Caco-2 (cell line): ENCODE measurements at places on chromosomes 6 and 20.

GRCh38 chr20:37192137-37192854 is 12.9 kb upstream of the MROH8 start:
- DNase-seq: peak; percentile 87

DNA sequence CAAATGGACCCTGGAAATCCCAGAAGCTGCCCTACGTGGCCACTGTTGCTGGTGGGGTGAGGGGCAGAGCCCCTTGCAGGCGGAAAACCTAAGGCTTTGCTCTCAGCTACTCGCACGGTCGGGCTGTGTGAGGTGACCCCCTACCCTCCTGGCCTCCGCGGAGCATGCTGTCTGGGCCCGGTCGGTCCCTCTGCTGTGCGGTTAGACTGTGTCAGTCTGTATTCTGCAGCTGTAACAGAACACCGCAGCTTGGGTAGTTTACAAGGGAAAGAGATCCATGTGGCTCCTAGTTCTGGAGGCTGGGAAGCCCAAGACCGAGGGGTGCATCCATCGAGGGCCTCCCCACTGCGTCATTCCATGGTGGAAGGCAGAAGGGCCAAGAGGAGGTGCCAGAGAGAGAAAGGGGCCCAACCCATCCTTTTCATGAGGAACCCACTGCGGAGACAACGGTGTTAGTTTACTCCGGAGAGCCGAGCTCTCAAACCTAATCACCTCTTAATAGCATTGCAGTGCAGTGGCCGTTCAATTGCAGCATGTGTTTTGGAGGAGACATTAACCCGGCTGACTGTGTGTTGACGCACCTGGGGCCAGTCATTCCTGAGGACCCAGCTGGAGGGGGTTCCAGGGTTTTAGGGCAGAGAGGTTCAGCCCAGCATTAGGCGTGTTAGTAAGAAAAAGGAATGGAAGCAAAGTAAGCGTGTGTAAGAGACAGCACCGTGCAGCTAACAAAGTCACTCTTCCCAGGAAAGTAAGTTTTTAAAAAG is 18.3 kb downstream of the COL9A3 start:
- DNase-seq: peak; percentile 40

DNA sequence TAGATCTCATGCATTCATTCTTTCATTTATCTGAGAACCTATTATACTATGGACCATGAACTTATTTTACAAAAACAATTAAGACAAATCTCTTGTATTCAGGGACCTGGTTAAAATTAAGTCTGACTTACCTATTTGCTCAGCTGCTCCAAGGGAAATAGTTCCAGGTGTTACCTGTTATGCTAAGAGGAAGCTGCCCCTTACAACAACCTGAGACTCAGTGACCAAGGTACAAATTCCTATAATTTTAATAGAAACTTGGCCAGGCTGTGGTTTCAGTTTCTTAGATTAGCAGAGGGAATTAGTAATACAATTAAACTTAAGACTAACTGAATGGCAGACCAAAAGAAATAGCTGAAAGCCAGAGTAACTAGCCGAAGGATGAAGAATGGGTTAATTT is 48.2 kb upstream of the GMPR start:
- no peak for DNase-seq

GRCh38 chr6:28838289-28838633 is 85.5 kb downstream of the TRIM27 start:
- peak; percentile 46 for DNase-seq

DNA sequence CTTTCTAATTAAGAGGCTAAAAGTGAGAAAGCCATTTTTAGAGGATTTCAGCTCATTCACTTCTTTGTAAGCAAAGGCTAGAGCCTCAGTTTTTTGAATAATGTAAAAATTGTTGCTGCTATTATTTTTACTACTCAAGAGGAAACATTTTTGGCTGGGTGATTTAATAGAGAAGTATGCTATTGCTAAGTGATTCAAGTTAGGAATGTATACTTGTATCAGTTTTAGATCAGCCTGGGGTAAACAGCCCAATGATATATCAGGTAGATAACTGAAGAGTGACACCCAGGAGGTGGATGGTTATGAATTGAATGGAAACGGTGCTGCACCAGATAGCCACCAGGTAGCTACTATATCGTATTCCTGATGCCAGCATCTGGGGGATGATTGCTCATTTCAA is 9.2 kb downstream of the QKI start:
- DNase-seq: no peak

DNA sequence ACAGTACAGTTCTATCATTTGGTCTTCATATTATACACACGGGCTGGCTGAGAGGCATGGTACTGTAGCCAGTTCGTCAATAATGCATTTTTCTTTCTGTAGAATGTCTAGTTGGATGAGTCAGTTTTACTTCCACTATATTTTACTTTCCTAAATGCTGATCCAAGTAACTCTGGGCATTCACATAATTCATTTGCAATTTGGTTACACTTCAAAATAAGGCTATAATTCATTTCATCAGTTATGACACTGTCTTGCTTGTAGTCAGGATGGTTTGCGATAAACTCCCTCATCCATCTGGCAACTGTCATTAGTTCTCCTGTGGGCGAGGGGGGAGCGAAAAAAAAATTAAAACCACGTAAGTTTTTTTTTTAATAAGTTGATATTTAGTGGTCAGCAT is 46.3 kb downstream of the GCLC start:
- no peak for DNase-seq

DNA sequence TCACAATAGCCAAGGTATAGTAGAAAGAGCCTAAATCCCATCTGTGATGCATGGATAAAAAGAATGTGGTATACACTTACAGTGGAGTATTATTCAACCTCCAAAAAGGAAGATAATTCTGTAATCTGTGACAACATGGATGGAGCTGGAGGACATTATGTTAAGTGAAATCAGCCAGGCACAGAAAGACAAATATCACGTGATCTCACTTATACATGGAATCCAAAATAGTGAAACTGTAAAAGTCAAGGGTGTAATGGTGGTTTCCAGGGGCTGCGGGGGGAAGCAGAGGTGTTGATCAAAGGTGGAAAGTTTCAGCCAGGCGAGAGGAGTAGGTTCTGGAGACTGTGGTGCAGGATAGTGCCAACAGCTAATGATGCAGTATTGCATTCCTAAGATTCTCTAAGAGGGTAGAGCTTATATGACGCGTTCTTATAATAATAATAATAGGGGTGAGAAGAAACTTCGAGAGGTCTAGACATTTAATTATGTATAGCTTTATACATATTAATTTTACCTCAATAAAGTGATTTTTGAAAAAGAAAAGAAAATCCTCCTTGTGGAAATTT is 246.1 kb downstream of the FOXA2 start:
- no peak for DNase-seq

- DNase-seq: no peak
These were observed 21.3 kb upstream of the CD93 start for GRCh38 chr20:23107466-23107865.

- no peak for DNase-seq
These were observed 1.9 kb upstream of the POU3F2 start for GRCh38 chr6:98832284-98833056.

- no peak for DNase-seq
These were observed 10.9 kb downstream of the CCM2L start for GRCh38 chr20:32021091-32021490.

DNA sequence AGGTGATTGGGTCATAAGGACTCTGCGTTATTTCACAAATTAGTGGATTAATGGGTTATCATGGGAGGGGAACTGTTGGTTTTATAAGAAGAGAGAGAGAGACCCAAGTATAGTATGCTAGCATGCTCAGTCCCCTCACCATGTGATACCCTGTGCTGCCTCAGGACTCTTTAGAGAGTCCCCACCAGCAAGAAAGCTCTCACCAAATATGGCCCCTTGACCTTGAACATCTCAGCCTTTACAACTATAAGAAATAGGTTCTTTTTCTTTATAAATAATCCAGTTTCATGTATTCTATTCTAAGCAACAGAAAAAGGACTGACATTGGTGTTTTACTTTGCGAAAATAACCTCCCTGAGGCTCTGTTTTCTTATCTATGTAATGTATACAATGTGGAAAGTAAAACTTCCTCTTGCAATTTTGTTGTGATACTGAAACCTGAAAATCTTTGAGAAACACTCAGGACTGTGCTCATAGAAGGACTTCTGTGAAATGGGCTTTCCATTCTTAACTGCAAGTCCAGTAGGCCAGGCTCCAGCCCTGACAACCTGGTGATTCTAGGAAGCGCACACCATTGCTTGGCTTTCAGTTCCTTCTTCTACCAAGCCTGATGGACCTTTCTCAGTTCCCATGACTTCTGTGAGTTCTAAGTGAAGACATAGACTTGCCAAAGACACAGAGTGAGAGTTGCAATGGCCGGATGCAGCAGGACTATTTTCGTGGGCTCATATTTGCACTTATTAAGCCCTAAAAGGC is 21.9 kb downstream of the SIRPD start:
- no peak for DNase-seq

GRCh38 chr6:161108916-161109315 is 117.3 kb downstream of the MAP3K4 start:
- DNase-seq: no peak

GRCh38 chr6:89597988-89598387 is 40.6 kb downstream of the LYRM2 start:
- peak; percentile 63 for DNase-seq

DNA sequence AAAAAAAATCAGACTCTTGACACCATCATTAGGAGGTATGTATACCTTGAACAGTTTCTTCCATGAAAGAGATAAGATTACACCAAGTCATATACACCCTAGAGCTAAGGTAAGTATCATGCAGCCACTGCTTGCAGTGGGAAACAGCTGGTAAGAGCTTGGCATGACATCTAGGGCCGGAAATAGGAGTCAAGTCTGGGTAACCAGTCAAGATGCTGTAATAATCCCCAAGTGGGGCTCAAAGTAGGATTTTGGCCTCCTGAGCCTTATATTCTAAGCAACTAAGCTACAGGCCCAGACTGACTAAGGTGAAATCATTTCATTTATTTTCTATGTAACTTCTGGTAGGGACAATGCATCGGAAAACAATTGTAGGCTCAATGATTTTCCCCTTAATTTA is 23.9 kb downstream of the TRERF1 start:
- DNase-seq: no peak

- no peak for DNase-seq
These were observed 15.6 kb upstream of the HMGN3 start for GRCh38 chr6:79250107-79250514.

- DNase-seq: no peak
These were observed 126.4 kb downstream of the SCML4 start for GRCh38 chr6:107697682-107698081.

GRCh38 chr20:9150679-9151078 is 81.8 kb downstream of the PLCB4 start:
- no peak for DNase-seq

GRCh38 chr6:8234321-8234720 is 132.0 kb upstream of the EEF1E1 start:
- peak; percentile 84 for DNase-seq

DNA sequence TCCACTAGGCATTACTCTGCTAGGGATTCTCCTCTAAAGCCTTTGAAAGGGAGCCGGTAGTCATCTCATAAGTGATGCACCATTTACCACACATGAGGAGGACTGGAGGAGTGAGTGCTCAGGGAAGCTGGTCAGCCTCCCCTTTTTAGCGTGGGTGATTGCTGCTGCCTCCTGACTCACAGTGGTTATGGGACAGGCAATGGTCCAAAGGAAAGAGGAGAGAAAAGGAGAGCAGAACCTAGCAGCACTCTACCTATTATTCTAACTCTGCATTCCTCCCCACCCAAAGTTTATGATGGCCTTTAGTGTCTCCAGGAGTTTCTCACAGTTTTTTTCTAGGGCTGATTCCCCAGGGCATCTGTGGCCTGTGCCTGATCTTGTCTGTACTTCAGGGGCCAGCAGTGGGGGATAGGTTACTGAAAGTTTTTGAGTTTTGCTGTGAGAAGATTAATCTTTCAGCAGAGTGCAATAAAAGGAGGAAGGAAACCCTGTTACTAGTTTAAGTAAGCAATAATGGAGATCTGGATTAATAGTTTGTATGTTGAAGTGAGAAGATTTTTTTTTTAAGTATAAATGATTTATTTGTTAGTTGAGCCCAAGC is 36.4 kb upstream of the GCLC start:
- DNase-seq: no peak

- DNase-seq: peak; percentile 30
These were observed 643 bp downstream of the CD24 start for GRCh38 chr6:106973836-106974335.

DNA sequence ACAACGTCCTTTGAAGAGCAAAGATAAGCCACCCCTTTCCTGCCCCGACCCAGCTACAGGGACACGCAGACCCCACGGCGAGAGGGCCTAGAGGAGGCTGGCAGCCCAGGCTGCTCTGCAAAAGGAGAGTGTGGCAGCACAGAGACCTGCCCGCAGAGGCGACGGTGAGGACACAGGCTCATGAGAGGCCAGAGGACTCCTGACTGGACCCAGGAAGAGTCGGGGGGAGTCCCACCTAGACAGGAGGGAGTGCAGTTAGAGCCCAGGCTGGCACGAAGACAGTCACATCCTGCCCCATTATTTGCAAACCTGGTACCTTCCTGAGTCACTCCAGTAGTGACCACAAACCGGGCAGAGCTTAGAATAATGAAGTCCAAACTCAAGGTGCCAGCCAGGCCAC is 227.7 kb upstream of the CDH4 start:
- no peak for DNase-seq

DNA sequence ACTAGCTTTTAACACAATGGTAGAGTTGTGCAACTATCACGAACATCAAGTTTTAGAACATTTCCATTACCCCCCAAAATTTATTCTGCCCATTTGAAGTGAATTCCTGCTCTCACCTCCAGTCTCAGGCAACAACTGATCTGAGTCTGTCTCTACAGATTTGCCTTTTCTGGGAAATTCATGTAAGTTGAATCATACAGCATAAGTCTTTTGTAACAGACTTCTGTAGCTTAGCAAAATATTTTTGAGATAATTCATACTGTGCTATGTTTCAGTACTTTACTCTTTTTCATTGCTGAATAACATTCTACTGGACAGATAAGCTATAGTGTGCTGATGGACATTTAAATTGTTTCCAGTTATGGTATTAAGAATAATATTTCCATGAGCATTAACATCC is 447.3 kb upstream of the GJE1 start:
- no peak for DNase-seq

DNA sequence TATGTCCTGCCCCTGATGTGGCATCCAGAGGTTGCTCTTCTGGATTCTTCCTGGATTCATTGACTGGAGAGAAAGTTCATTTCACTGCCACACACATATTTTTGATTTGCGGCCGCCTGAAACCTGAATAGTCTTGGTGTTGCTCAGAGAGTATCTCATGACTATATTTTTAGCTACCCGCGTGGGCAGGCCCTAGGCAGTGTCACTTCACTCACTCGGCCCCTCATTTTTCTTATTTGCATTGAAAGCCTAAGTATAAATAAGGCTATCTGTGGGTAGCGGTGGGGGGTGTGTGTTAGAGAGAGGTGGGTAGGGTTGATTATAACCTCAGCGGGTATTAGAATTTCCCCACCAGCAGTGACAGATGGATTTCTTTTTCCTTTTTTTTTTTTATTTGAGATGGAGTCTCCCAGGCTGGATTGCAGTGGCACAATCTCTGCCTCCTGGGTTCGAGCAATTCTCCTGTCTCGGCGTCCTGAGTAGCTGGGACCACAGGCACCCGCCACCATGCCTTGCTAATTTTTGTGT is 113.5 kb downstream of the JARID2 start:
- no peak for DNase-seq

GRCh38 chr20:16551607-16552006 is 21.6 kb downstream of the KIF16B start:
- DNase-seq: no peak

GRCh38 chr6:42819803-42820511 is 38.1 kb downstream of the BICRAL start:
- DNase-seq: peak; percentile 20

- no peak for DNase-seq
These were observed 20.6 kb downstream of the BRPF3 start for GRCh38 chr6:36217188-36217587.
